ENCODE measurements at places on chromosomes 5 and 9.
A peak's percentile ranks its signal among the peaks of the same experiment; 100 is the strongest.

DNA sequence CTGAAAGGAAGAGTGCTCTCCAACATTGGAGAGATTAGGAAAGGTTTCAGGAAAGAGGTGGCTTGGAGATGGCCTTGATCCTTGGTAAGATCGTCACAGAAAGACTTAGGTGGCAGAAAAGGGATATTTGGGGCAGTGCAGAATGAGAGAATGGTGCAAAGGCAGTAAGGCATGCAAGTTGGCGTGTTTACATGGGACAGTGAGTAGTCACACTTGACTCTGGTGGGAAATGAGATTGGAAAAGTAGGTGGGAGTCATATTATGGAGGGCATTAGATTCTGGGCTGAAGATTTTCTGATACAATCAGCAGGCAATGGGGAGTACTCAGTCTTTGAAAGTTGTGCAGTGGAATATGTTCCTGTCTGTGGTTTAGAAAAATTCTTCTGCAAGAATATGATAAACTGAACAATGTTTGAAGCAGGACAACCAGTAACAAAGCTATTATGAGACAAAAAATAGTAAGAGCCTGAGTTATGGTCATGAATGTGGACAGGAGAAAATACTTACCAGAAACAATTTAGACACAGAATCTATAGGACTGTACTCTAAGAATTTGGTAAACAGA lies 76.2 kb upstream of the ANKRD55 start:
- DNase-seq, result no peak

DNA sequence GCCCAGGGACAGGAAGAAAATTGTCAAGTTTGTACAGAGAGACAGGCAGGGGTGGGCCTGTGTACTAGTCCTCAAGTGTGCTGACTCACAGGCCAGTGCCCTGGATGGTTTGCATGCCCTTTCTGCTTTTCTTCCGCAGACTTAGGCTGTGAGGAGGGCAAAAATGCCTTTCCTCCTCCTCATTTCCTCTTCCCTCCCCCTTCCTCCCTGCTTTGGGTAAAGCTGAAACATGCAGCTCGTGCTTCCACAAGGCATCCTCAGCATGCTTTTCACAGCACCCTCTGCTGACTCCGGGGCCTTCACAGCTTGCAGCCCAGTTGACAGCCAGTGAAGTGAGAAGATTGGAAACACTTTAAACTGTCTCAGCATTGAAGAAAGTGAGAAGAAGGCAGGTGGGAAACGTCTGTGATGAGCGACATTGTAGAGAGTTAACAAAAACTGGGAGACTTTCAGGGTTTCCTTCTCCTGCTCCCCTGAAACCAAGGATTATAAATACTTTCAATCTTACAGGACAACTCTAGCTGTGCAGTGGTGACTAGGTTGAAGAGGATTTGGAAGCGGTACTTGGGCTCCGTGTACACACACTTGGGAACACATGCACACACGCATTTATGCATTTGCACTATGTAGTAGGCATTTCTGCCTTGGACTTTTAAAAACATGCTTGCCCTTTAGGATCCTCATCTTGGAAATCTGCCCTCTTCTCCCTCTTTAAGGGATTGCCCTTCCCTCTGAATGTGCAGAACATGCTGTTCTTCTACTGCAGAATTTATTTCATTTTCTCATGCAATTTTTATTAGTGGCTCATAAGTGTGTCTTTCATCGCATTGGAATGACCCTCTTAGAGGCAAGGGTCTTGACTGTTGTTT lies 138.8 kb downstream of the GRIA1 start:
- DNase-seq, result peak; percentile 49

- no peak for DNase-seq
These were observed 104.3 kb upstream of the PCSK1 start for GRCh38 chr5:96537386-96537785.

DNA sequence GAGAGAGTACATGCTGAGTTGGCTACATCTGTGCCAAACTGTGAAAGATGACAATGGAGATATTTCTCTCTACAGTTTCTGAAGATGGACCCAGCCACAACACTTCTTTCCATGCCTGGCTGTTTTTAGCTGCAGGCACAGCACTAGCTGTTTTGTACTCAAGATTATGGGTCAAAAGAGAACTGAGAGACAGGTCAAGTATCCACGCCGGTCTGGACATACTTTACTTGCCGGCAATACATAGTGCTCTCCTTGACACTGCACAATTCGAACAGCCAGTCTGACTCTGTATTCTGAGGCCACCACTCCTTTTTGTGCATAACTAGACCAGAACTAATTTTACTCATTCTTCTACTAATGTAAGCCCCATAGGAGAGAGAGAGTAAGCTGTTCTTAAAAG lies 2.6 kb downstream of the PRLR start:
- no peak for DNase-seq

- no peak for DNase-seq
These were observed 6.6 kb upstream of the STC2 start for GRCh38 chr5:173334808-173335207.

GRCh38 chr5:139126711-139127111 lies 71.5 kb downstream of the SIL1 start:
- DNase-seq, result no peak

- no peak for DNase-seq
These were observed 73.9 kb downstream of the PDE6A start for GRCh38 chr5:149870697-149871096.

- no peak for DNase-seq
These were observed 107.3 kb upstream of the APC start for GRCh38 chr5:112630246-112631009.

DNA sequence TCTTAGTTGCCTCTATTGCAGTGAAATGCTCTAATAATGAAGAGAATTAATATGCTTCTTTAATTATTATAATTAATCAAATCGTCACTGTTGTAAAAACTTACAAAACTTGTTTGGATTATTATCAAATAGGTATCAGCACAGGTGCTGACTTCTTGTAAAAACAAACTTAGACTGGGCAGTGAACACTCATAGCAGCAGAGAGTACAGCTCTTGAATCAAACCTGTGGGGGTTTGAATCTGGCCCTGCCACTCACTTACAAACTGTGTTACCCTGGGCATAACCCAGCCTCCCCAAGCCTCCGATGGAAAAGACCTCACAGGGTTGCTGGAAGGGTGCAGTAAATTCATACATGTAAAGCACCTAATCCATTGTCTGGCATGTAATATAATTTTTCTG lies 35.1 kb downstream of the MAP3K1 start:
- no peak for DNase-seq

GRCh38 chr9:105637787-105638395 lies 24.4 kb upstream of the TAL2 start:
- no peak for DNase-seq

DNA sequence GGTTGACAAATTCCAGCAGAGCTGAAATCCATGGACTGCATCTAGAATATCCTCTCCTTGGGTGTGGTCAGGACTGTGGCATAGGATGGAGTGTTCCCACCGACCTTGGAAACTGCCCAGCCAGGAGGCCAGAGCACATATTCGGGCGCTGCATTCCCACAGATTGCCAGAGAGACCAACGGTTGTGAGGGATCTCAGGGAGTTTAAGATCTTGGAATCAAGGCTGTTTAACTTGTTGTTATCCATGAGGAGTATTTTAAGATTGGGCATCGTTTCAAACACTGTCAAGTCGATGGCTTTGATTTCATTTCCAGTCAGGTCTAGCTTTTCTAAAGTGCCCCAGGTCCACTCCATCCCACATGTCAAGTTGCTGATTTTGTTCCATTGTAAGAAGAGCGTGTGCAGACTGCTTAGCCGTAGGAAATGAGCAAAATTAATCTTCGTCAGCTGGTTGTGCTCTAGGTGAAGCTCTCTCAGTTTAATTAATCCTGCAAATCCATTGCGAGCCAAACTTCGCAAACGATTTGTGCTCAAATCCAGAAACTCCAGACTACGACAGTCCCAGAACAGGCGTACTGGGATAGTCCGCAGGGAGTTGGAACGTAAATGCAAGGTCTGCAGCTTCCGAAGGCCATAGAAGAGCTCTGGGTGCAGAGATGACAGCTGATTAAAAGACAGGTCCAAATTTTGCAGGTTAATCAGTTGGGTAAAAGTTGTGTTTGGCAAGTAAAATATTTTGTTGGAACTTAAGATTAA lies 1.5 kb downstream of the LRRTM2 start:
- DNase-seq, result no peak

GRCh38 chr5:179926657-179927056 lies 19.0 kb upstream of the TBC1D9B start:
- no peak for DNase-seq

DNA sequence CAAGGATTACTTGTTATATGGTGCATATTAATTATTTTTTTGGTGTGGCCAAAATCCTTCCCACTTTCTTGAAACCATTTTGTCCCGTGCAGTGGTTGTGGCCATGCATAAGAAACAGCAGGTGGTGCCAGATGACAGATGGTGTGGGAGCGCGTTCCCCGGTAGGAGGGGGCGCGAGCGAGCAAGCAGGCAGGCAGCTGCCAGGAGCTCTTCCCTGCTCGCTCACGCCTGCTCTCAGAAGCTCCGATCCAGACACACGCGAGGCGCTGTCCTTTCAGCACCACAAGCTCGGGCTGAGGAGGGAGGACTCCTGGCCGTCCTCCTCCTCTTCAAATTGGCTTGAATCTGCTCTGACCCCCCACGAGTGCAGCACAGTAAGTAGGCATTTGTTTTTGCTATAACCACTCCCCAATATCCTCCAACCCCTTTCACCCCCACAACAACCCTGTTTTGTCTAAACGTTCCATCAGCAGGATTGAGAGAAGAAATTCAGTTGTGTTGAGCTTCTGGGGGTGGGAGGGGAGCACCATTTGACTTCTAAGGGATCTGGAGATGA lies at the start of gene NSG2:
Gene NSG2, plus strand, starts transcription at position 237 of the 556 bp plus-strand sequence. CDS start 1,050 bp downstream, outside the sequence.
- DNase-seq, result peak; percentile 64

DNA sequence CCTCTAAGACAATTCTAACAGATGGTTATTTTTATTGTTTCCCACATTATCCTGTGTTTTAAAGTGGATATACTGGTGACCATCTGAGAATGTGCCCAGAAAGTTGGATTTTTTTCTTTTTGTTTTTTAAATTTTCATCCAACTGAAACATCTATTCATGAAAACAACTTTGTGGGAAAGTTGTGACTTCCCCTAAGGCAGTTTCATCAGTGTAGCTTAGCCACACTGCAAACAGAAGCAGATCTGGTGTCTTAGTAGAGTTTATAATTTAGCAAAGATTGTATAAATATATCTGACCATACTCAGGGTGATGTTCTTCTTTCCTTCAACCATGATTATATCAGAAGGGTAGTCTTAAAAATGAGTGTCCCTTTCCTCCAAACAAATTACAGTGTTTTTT lies 1241.3 kb downstream of the MAT2B start:
- DNase-seq, result no peak

DNA sequence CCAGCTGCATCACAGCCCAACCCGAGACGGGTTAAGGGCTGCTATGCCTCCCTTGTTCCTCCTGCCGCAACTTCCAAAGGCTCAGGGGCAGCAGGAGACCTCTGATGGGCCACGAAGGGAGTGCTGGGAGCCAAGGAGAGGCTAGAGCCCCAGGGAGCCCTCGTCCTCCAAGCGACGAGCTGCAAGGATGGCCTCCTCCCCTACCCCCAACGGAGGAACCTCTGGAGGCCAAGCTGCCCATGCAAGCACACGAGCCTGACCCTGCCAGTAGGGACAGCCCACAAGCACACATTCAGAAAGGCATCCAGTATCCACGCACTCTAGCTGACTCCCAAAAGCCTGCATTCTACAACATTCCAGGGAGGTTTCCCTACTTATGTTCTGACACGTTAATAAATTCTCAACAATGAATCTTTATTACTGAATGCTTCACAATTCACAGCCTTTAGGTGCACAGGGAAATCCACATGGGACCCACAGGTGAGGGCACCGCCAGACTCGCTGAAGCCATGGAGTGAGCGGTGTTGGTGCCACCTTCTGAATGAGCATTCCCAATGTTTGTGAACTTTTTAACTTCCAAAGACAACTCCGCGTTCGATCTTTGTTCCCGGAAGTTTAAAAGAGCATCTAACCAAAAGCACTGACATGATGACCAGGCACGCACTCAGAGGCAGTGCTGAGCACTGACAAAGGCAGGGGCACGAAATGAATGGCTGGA lies 28.7 kb downstream of the IPPK start:
- no peak for DNase-seq

DNA sequence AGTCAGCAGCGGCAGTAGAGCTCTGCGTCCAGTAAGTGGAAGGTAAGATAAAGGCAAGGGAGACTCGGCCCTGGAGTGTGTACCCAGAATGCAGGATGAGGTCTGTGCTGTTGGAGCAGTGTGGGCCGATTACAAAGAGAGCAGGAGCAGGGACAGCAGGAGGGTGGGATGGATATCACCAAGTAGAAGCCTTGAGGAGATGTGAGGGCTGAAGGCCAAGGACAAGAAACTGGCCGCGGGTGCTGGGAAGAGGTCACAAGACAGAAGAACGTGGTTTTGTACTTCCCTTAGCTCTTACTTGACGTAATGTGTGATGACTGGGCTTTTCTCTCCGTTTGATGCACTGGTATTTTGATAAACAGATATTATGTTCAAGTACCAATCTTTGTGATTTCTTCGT lies 43.7 kb downstream of the OR2V1 start:
- DNase-seq, result no peak
